ENCODE measurements at places on chromosomes 2 and 18. TPM values are rescaled to one million over a fixed set of nuclear protein-coding genes. Genes with fewer than 3 reads are reported as not detected.
A peak's percentile ranks its signal among the peaks of the same experiment; 100 is the strongest.

DNA sequence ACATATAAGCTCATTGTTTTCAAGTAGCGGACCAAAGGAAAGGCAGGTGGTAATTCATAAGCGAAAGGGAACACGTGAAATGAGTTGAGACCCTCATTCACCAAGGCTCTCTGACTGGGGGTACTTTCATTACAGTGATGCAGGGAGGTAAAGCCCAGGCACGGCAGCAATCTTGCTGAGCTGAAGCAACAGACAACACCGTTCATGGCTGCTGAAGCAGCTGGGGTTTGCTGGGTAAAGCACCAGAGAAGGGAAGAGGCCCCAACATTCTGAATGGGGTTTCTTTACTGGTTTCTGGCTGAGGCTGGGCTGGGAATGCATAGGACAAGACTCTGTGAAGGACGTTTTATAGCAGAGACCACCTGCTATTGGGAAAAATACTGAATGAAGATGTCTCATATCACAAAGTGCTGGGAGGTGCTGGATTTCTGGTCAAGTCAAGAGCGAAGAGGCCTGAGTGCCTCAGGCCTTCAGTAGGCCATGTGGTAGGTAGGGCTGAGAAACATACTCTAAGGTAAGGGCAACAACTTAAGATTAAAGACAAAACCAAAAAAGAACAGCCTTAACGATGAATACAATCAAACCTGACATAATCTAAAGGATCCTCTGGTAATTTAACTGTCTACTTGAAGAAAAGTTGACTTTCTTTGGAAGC is 324.7 kb upstream of the PIK3C3 start:
- DNase-seq: no peak

GRCh38 chr2:170377500-170378207 is 199.7 kb downstream of the MYO3B start:
- no peak for DNase-seq

DNA sequence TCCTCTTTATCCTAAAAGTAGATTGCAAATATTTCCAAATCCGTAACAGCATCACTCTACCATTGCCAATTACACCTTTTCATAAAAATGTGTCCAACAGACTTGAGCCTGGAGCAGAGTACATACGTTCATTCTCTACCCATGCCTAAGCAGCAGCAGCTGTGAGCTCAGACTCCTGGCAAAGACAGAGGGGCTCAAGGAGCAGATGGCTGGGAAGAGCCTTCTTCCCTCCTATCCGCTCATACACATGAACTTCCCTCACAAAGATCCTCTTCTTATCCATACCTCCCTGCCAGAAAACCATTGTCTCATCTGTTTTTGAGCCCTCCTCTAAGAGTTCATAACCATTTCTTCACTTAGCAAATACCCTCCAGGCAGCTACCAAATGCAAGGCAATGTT is 164.3 kb upstream of the ARL4C start:
- no peak for DNase-seq

Gene RSAD2
- 14.3 TPM for polyA plus RNA-seq

DNA sequence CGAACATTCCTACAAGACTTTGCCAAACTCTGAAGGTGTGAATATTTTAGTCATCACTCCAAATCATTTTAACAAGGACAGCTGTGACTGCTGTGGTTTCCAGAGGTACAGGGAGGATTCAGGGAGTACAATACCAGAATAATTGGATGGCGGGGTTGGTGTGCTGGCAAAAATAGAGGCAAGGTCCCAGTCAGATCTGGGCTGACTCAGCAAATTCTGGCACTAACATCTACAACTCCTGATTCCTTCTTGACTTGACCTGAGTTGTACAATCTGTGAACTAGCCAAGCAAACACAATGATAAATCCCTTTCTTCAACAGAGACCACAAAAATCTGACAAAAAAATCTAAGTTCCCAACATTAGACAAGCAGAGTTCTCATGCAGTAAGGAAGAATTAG is 40.4 kb downstream of the RMP24 start:
- no peak for DNase-seq

Gene UCN
- polyA plus RNA-seq: not detected

GRCh38 chr18:23661735-23662308 is 889 bp downstream of the ANKRD29 start:
- no peak for DNase-seq

Gene MYCN
- polyA plus RNA-seq: 0.51 TPM

Gene MAP3K20
- 29.6 TPM for polyA plus RNA-seq

- DNase-seq: peak; percentile 21
These were observed 154.0 kb downstream of the LDLRAD4 start for GRCh38 chr18:13372531-13372951.

Gene SNED1
- polyA plus RNA-seq: 0.69 TPM

GRCh38 chr18:46663539-46663938 is 6.5 kb upstream of the LOXHD1 start:
- DNase-seq: no peak

- DNase-seq: no peak
These were observed 219.5 kb upstream of the PXDN start for GRCh38 chr2:1963786-1964185.

Gene CIB4
- not detected for polyA plus RNA-seq

DNA sequence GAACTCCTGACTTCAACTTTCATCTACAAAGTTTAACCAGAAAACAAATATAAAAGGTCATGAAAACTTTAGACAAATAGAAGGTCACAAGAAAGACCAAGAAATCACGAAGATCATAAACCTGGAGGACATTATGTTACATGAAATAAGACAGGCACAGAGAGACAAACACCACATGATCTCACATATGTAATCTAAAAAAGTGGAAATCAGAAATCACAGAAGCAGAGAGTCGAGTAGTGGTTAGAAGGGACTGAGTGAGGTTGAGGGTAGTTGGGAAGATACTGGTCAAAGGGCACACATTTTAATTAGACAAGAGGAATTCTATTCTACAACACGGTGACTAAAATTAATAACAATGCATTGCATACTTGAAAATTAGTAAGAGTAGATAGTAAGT is 1.4 kb downstream of the GCFC2 start:
- DNase-seq: no peak

DNA sequence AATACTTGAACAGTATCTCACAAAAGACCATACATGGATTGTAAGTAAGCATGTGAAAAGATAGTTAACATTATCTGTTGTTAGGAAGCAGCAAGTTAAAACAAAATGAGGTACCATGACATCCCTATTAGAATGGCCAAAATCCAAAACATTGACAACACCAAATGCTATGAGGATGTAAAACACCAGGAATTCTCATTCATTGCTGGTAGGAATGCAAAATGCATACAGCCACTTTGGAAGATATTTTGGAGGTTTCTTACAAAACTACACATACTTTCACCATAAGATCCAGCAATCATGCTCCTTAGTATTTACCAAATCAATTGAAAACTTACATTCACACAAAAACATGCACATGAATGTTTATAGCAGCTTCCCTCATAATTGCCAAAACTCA is 30.9 kb upstream of the ICOS start:
- no peak for DNase-seq

DNA sequence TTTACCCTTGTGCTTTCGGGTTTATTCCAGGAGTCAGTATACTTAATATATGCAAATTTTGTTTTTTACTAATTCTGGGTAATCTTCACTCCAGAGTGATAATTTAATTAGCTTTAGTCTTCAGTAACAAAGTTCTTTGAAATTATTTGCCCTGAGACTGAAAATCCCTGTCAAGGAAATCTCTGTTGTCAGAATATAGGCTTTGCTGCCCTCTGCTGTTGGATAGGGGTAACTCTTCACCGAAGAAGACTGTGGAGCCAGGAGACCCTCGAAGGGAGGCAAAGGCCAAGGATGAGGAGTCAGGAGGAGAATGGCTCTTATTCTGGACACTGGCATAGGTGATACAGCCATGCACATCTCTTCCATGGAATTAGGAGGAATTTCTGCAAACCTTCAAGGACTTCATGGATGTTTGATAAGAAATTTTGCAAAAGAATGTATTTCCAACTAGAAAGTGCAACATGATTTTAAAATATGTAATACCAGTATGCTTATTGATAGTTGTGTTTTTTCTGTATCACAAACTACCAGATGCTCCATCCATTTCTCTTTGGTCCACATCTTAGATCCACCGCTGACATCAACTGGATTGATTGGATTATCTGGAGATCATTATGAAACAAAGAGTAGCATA is 182.3 kb downstream of the RDH14 start:
- DNase-seq: no peak

GRCh38 chr18:41974796-41975201 is 19.8 kb downstream of the PIK3C3 start:
- no peak for DNase-seq

Gene CNPPD1
- 53.5 TPM for polyA plus RNA-seq

- no peak for DNase-seq
These were observed 18.7 kb downstream of the SATB2 start for GRCh38 chr2:199439066-199439465.

GRCh38 chr2:210480079-210480478 is 3.5 kb upstream of the LANCL1 start:
- no peak for DNase-seq

GRCh38 chr18:59628995-59629394 is 68.2 kb downstream of the CCBE1 start:
- DNase-seq: no peak

DNA sequence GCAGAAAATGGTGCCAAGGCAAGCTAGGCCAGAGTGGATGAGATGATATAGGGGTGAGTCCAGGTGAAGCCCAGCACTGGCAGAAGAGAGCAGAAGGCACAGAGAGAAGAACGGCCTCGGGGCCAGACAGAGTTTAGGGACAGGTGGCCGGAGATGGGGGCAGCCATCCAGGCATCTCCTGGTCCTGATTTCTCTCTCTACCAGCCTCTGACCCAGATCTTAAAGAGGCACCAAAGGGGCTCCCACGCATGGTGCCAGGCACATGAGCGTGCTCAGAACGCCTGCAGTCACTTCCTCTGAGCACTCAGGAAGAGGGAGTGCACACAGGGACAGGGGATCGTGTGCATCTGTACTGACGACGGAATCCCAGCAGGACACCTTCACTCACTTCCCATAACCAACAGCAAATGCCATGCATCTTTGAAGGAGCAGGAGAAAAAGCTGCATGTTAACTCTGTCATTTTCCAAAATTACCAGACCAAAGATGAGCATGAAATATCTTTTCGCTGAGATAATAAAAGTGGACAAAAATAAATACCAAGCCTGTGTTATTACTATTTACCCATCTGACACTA is 427.8 kb upstream of the MYT1L start:
- no peak for DNase-seq

Gene SOS1
- polyA plus RNA-seq: 9.2 TPM

Gene PTMA
- 2,683 TPM for polyA plus RNA-seq

GRCh38 chr18:62165583-62165982 is 21.3 kb downstream of the PIGN start:
- no peak for DNase-seq

DNA sequence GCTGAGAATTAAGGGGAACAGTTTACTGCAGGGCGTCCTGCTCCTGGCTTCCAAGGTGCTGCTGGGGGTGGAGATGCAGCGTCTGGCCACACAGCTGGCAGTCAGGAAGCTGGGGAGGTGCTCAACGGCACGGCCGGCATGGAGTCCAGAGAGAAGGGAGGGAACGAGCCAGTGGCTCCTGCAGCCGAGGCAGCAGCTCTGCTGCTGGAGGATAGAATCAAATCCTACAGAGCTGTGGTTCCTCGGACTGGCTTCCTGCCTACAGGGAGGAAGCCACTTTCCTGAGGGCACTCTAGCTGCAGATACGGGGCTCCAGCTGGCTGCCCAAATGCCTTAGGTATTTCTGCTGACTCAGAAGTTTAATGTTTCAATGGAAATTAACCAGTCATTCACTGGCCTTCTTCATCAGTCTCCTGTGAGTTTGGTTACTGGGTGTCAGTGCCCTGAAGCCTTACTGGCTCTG is 266.3 kb downstream of the TWIST2 start:
- DNase-seq: no peak

DNA sequence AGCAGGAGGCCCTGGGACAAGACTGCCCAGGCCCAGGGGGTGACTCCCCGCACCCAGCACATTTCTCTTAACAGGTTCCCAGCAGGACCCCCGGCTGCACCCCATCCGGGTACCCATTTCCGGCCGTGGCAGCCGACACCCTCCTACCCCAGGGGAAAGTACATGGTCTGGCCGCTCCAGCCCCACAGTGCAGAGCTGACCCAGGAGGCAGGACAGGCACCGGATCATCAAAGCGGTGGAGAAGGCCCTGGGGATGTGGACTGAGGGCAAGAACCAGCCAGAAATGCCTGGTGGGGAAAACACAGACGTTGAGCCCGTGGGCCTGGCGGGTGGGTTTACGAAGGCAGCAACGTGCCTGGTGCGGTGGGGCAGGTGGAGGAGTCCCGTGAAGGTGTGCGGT is 79.5 kb upstream of the GPC1 start:
- DNase-seq: no peak

Gene TUBB8B
- not detected for polyA plus RNA-seq

DNA sequence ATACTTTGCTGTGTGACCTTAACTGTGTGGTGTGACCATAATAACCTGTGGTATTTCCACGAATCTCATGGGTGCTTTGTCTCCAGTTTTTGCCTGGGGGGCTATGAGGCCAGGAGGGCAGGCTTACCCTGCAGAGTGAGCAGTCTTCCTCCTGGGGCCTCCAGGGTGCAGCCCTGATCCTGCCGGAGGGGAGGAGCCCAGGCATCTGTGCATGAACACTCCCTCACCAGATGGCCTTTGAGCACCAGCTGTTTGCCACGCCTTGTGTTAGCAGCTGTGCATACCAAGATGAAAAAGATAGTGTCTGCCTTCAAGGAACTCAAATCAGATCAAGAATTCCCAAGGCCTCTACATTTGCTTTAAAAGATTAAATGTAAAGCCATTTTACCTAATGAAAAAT is 75.0 kb upstream of the RBM44 start:
- peak; percentile 72 for DNase-seq

Gene SERPINB4
- polyA plus RNA-seq: not detected

Gene GNLY
- polyA plus RNA-seq: 2.4 TPM

GRCh38 chr2:218371983-218372350 is 10.1 kb upstream of the SLC11A1 start:
- no peak for DNase-seq

DNA sequence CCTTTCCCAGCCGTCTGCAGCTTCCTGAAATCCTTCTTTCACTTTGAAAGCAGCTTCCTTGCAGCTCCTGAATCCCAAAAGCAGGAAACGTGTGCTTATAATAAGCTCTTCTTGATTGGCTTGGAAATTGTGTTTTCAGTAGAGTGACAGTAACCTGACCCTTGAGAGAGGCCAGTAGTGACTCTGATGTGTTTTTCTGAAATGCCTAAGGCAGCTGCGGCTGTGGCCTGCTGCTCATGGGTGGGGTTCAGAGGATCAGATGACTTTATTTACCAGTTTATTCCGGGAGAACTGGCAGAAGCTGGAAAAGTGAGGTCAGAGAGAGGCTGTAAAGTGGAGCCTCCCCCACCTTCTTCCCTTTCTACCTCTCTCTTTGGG is 31.9 kb upstream of the RPIA start:
- DNase-seq: peak; percentile 76

DNA sequence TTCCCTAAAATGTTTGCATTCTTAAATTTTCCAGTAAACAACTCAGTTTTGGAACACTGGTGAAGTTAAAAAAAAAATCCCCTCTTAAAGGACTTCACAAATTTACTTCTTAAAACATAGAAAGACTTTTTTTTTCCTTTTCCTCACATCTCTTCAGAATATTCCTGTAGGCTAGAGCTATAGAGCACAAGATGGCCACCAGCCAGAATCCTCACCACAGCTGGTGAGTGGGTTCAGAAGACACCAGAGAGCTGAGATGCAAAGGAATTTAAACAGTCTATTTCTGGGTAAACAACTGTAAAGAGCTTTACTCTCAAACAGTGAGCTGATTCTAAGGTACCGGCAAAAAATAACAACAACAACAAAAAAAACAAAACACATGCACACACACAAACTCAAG is 252.8 kb downstream of the LRP1B start:
- DNase-seq: no peak

Gene SERPINB12
- polyA plus RNA-seq: not detected
